ENCODE measurements at places on chromosomes 6 and 20.

DNA sequence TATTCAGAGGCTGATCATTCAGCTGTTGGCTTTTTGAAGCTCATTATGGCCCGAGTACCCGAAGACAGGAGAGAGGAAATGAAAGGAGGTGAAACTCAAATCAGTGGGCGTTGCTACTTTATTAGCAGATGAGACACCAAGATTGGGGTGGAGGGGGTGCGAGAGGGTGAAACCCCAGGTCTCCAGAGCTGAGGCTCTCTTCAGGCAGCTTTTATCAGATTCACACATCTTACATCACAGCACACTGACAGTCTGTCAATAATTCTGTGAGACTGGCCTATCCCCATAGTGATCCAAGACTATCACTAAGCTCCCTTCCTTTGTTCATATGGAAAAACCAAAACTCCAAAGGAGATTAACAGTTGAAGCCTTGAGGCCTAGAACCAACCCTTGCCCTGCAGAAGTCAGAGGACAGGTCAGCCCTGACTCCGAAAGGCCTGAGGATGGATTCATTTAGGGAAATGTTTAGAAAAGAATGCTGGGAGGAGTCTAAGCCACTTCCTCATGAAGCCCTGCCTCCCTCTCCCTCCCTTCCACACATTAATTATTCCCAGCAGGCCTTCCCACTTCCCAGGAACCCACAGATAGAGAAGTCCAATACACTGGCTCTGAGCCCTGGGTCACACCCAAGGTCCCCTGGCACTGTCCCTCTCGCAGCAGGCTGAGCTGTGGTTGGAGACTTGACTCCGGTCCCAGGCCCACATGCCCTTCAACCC is 23.2 kb downstream of the TRERF1 start:
- no peak for DNase-seq

- no peak for DNase-seq
Observed at GRCh38 chr6:63268574-63268973, 51.2 kb downstream of the LGSN start.

DNA sequence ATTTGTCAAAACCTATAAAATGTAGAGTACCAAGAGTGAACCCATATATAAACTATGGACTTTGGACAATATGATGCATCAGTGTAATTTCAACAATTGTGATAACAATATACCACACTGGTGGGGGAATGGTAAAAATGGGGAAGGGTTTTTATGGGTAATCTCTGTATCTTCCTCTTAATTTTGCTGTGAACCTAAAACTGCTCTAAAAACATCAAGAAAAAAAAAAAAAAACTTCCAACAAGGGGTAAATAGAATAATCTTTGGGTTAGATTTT is 592.0 kb upstream of the ADGRB3 start:
- no peak for DNase-seq

DNA sequence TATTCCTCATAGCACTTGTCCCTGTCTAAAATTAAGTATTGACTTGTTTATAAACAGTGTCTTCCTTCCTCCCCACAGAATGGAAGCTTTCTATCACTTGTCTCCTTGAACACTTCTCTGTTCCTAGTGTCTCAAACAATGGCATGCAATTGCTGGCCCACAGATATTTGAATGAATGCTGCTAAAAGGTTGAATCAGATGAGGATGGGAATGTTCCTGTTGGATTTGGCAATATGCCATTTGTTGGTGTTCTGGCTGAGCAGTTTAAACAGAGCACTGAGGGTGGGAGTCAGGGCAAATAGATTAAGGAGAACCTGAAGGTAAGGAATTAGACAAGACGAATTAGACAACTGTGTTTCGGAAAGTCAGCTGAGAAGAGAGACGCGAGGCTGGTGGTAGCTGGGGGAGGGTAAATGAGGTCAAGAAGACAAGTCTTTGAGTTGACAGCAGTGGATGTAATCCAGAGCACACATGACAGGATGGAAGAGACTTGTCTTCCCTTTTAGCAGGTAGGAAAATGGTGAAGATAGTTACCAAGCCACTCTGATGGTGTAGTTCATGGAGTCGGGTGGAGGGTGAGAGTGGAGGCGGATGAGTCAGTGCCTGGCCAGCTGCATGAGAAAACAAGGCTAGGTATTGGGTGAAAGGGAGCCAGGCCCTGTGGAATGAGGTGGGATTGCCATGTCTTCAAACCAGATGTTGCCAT is 58.3 kb upstream of the GNRH2 start:
- DNase-seq: no peak

DNA sequence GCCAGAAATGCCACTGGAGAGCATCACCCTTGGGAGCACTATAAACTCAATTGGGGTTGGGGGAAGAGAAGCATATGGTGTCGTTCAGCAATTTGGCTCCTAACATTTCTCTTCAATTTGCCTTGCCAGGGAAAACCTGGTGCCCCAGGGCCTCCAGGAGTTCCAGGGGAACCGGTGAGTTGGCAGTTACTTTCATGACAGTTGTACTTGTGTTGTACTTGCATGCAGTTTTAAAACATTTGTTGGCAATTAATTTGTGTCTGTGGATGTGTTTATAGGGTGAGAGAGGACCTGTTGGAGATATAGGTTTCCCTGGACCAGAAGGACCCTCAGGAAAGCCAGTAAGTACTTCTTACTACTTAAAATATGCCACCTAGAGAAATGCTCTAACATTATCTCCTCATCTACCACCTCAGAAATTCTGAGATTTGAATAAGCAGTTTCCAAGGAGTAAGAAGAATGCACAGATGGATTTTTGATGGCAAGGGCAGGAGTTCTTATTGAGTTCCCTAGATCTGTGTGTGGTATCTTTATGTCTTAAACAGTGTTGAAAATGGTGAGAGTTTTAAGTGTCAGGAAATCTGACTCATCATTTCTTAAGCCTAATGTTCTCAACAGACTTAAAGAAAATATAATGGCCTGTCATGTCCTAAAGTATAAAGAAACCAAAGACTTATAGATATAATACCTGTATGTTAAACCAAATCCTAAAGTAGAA is 122.5 kb downstream of the COL9A1 start:
- no peak for DNase-seq

- no peak for DNase-seq
Observed at GRCh38 chr6:134322216-134322615, 4.3 kb upstream of the SGK1 start.

DNA sequence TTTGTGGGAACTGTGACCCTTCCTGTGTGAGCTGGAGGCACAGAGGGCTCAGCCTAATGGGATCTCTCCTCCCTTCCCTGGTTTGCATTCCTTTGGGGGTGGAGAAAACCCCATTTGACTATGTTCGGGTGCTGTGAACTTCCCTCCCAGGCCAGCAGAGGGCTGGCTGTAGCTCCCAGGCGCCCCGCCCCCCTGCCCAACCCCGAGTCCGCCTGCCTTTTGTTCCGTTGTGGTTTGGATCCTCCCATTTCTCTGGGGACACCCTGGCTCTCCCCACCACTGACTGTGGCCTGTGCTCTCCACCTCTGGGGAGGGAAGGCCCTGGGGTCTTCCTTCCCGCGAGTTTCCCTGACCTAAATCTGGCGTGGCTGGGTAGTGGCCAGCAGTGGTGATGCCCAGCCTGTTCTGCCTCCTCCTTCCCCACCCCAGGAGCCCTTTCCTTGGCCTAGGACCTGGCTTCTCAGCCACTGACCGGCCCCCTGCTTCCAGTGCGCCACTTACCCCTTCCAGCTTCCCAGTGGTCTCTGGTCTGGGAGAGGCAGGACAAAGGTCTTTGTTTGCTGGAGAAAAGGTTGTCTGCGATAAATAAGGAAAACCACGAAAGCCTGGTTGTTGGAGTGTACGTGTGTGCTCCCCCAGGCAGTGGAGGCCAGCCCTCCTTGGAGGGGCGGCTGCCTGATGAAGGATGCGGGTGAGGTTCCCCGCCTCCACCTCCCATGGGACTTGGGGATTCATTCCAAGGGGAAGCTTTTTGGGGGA is 4.9 kb downstream of the VEGFA start:
- DNase-seq: no peak

DNA sequence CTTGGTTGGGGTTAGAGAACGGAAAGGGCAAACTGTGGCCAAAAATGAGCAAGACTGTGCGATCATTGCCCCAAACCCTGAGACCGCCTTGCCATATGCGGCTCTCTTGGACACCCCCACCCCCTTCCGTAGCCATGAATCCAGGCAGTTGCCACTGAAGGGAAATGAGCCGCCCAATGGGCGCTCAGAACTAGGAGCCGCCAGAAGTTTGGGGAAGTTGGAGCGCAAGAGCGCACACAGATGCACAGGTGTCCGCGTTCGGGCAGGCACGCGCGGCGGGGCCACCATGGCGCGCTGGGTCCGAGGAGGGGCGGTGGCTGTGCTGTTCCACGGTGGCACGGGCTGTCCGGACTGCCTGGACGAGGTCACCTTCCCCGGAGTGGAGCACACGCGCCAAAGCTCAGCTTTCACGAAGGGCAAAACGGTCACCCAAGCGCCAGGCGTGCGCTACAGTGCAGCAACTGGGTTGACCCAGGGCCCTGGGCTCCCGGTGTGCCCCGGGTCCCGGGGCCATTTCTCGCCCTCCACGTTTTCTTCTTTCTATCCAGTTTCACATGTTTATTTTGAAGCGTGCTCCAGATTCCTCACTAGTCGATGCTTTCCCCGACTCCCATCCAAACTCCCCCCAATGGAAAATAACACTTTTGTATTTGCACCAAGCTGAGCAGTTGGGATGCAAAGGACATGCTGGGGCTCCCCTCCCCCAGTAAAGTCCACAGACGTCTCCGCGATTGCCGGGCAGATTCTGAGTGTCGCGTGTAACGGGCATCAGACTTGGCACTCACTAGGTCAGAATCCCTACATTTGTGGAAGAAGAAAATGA is 906 bp upstream of the PDE10A start:
- DNase-seq: no peak

GRCh38 chr6:105695461-105695860 is 292.6 kb upstream of the PREP start:
- DNase-seq: no peak

- DNase-seq: no peak
Observed at GRCh38 chr6:127972815-127973214, 72.0 kb upstream of the THEMIS start.

DNA sequence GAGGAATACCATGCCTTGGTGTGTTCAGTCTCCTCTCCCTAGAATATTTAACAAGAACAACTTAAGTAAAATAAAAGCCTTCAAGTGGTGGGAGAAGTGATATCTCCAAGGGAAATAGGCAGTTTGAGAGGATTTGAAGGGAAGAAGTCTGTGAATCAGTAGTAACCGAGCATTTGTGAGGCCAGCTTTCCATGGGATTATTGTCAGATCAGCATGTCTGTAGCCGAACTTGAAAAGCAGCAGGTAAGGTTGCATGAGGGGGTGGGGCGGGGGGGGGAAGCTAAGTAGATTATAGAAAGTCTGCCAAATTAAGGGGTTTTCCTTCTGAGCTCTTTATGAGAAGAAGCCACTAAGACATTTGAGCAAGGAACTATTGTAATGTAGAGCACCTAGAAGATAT is 92.6 kb downstream of the GRIK2 start:
- DNase-seq: no peak

DNA sequence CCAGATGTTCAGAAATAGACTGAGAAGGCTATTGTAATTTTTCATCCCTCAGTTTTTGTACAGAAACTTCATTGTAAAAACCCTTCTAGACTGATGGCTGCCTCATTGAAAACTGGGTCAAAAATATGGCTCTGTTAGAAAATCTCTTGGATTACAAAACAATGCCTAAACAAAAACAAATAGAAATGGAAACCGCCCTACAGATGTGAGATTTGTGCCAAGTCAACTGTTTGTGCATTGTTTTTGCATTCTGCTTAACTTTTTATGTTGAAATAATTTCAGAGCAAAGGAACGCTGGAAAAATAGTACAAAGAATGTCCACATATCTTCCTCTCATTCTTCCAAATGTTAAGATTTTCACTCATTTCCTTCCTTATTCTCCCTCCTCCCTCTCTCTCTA is 425.1 kb downstream of the FOXA2 start:
- DNase-seq: no peak

- no peak for DNase-seq
Observed at GRCh38 chr20:22490287-22491193, 93.8 kb downstream of the FOXA2 start.

GRCh38 chr20:50172347-50173013 is 18.1 kb upstream of the CEBPB start:
- DNase-seq: no peak

DNA sequence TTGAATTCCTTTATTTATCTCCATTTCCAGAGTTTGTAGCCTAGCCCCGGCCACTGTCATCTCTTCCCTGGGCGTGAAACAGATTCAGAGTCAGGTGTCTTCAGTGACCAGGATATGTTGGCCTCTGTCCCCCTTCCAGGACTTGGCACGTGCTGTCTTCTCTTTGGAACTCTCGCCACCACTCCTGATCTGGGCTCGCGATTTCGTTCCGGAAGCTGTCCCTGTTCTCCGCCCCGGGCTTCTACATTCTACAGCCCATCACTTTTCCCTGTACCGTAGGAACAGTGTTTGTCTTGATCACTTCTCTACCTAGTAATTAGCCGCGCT is 739 bp downstream of the GSS start:
- DNase-seq: no peak

All from DMS 273 treated with DMSO at 0.1 percent for 48 hours (cell line).